ENCODE measurements at places on chromosomes 2 and 18.

GRCh38 chr2:9555297-9556120 is at the start of gene ADAM17:
Gene ADAM17, minus strand, starts transcription at chr2:9555830. Its CDS starts 225 bp downstream, at chr2:9555605.
- DNase-seq: peak; percentile 71

DNA sequence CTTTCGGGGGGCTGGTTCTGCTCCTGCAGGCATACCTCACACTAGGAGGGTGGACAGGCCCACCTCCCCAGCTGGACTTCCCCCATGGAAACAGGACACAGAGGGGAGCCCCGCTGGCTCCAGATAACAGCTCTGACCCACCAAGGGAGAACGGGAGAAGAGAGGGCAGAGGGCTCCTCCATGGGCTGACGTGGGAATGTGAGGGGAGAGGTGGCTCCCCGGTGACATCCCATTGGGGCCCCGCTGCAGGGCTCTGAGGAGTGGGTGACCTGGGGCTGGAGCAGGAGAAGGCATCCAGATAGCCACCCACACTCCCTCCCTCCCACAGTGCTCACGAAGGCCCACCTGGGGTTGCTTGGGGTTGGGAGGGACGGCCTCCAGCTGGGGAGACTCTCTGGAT is 45.9 kb downstream of the FBLN7 start:
- DNase-seq: no peak

GRCh38 chr2:67564626-67565025 is 167.5 kb downstream of the ETAA1 start:
- DNase-seq: no peak

GRCh38 chr2:189253836-189254235 is 74.3 kb upstream of the COL5A2 start:
- DNase-seq: no peak

DNA sequence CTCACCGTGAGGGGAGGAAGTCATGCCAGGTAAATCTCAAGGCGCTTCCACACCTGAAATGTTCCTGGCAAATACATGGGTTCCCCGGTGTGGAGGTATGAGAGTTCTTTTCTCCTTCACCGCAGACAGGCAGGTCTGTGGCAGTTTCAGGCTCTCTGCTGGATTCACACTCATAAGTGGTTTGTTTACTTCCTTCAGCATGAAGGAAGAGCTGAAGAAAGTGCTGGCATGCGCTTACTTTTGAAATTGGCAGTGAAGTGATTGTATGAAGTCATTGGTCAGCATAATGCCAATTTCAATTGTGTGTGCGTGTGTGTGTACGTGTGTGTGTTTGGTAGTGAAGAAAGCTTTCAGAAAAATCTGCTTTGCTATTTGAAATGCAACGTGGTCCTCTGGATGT is 43.4 kb downstream of the RNF144A start:
- DNase-seq: no peak

DNA sequence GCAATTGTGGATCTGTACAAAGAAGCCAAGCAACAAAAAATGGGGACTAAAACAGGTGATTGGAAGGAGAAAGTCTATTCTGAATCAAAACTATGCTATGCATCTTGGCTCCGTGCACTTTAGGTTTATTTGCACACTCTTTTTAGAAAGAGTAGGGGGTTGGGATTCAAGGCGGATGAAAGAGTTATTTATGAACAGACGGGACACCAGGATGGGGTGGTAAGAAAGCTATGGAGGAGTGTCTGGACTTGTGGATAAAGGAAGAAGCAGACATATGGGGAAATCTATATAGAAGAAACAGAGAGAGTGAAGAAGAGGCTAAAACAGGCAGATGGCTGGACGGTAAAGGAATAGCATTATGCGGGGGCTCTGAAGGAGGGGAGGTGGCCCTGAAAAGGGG is 57.8 kb downstream of the TCF4 start:
- no peak for DNase-seq

DNA sequence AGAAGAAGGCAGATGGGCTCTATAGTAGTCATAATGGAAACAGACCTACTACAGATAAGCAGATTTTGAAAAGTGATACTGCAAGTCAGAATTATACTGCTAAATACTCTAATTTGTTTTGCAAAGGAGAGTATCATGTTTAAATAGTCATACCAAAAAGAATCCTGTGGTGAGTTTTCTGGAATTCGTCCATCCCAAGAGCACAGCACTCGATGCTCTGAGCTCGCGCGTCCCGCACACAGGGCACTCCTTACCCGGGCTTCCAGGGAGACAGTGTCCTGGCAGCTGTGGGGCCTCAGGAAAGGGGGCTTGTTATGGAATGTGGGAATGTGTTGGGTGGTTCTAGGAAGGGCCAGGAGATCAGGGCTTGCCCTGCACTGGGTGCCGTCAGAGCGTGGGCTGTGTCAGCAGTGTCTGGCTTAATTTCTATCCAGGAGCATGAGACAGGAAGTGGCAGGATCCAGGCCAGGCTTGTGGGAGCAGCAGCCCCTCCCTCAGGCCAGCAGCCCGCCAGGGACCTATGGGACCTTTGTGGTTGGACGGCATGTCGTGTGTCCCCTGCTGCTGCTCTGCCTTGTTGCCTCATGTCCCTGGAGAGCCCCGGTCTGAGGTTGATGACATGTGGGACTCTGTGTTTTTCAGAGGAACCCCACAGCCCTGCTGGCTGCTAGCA is 193.2 kb upstream of the TPO start:
- DNase-seq: no peak

DNA sequence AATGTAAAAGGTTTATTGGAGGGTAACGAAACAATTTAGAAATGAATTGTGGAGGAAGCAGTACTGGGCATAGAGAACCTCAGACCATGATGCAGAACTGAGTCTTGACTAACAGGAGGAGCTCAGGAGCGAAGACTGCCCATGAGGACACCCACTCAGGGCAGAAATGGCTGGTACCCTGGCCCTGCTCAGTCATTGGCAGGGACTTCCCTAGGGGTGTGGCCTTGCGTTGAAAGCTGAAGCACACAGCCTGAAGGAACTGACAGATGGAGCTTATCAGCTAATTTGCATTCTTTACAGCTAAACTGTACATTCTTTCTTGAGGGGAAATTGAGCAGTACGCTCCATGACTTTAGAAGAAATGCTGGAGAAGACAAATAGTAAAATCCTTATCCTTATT is 57.1 kb downstream of the PDK1 start:
- no peak for DNase-seq

GRCh38 chr2:65129286-65129825 is 550 bp downstream of the RAB1A start:
- no peak for DNase-seq

- no peak for DNase-seq
Observed at GRCh38 chr2:54310961-54311360, 54.9 kb upstream of the TSPYL6 start.

GRCh38 chr2:85439986-85440385 is 21.5 kb downstream of the SH2D6 start:
- DNase-seq: no peak

DNA sequence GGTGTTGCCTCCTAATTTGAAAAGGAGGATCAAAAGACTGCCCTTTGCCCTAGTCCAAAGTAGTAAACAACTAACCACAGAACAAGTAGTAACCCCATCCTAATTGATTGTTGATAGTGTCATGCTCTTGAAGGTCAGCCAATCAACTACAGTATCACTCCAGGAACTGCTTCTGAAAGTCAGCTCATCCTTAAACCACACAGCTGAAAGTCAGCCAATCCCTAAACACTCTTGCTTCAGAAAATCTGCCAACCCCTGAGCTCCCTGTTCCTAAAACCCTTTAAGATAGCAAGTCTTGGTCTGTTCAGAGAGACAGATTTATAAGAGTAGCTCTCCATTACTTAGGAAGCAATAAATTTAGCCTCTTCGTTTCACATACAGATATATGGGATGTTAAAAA is 51.6 kb upstream of the CPO start:
- no peak for DNase-seq

- DNase-seq: no peak
Observed at GRCh38 chr2:180983468-180984242, 3.2 kb downstream of the UBE2E3 start.

- no peak for DNase-seq
Observed at GRCh38 chr2:212998626-212999359, 152.6 kb downstream of the IKZF2 start.

DNA sequence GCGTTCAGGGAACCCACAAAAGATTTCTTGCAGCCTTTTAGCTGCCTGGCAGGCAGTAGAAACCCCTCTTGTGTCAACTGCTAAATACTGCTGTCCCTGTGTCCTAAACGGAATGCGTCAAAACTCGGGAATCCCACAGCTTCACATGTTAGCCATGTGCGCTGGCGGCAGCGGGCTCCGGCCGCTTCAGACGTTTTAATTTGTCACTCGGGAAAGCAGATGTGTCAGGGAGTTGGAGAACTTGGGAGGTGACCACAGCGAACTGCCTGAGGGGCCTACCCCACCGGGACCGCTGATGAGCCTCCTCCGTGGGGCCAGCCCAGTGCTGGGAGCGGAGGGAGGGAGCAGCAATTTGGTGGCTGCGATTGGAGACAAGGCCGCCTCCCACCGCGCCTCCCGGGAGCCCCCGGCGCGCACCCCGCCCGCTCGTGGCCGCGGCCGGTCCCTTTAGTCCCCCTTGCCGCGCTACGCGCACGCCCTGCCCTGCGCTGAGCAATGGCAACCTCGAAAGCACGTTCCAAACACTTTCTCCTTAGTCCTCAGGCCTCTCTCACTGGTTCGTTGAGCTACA is 146.1 kb upstream of the SATB2 start:
- DNase-seq: no peak

- DNase-seq: no peak
Observed at GRCh38 chr2:218422403-218423086, 3.6 kb downstream of the VIL1 start.

- DNase-seq: no peak
Observed at GRCh38 chr2:28997237-28997846, 16.2 kb downstream of the TOGARAM2 start.

GRCh38 chr2:28507796-28508764 is 12.2 kb downstream of the PLB1 start:
- DNase-seq: no peak

DNA sequence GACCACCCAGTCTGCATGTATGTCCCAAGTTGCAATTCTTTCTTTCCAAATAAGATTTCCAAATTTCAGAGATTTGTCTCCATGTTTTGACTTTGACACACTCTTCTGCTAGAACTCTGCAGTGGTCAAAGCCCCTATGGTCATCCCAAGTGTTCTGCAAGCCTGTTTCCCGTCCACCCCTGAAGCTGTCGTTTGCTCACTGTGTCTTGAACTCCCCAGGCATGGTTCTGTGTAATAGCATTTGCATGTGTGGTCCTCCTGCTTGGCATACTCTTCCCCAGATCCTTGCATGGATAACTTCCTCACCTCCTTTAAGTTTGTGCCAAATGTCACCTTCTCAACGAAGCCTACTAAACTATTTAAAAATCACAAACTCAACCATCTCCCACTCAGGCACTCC is 3.9 kb upstream of the MTLN start:
- no peak for DNase-seq

- DNase-seq: no peak
Observed at GRCh38 chr2:160426604-160427003, 67.0 kb downstream of the RBMS1 start.

GRCh38 chr2:53770264-53770663 is 2.7 kb downstream of the CHAC2 start:
- no peak for DNase-seq

DNA sequence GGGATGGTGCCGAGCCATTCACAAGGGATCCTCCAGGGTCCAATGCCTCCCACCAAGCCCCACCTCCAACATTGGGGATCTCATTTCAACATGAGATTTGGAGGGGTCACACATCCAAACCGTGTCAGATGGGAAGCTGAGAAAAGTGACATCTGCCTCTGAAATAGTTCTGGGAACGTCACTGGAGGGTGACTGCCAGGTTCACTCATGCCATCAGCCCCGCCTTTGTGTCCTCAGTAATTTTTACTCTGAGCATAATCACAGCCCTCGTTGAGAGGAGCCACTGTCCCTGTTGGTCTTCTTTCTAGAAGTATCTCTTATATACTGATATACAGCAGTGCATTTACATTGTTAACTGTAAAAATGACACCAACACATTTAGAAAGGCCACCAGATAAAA is 67.4 kb downstream of the KLHL29 start:
- DNase-seq: no peak

DNA sequence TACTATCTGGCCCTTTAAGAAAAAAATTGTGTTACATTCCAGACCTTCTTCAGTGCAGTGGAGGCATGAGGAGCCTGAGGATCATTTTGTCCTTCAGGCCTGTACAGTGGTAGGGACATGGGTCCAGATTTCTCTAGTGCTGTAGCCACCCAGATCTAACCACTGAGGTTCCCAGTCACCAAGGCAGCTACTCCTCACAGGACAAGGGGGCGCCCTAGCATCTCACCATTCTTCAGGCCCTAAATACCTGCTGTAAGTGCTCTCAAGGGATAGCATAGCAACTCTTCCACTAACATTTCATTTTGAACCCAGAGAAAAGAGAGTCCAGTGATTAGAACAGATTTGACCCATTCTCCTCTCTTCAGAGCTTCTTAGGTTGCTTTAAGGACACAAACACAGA is 1533.0 kb downstream of the LRP1B start:
- DNase-seq: no peak

DNA sequence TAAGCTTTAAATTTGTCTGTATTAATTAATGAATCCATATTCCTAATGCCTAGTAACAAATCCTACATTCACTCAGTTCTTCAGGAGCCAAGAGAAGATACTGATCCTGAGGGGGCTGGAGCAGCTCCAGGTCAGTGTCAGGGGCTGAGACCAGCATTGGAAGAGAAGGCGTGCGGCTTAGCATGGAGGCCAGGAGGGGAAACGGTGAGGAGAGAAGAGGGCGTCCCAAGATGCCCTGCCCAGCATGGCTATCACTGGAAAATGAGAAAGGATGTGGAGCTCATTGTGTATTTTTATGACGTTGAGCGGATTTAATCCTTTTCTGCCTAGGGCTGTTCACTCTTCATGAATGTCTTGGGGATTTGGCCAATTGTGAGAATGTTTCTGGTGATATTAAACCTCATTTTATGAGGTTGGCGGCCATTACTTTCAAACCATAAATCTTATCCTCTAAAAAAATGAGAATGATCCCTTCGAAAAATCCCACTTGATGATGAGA is 131.7 kb downstream of the KCTD1 start:
- DNase-seq: no peak

DNA sequence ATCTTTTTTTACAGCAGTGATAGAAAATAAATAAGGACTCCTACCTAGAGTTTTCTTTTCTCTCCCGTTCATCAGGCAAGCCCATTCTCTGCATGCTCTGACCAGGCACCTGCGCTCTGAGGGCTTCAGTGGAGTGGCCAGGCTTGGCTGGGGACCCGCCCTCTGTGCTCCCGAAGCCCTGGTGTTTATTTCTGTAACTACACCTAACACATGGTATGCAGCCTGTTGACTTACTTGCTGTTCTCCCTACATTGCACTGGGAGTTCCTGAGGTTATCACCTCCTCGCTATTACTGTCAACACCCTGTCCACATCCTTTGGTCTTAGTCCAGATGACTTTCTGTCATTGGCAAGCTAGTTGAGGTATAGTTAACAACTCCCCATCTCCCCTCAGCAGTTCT is 317.7 kb downstream of the LPIN1 start:
- DNase-seq: no peak

- no peak for DNase-seq
Observed at GRCh38 chr2:132747046-132747445, 77.0 kb upstream of the LYPD1 start.

- no peak for DNase-seq
Observed at GRCh38 chr2:95058989-95059641, 33.6 kb downstream of the MAL start.
